ENCODE measurements at places on chromosomes 5 and 9.

DNA sequence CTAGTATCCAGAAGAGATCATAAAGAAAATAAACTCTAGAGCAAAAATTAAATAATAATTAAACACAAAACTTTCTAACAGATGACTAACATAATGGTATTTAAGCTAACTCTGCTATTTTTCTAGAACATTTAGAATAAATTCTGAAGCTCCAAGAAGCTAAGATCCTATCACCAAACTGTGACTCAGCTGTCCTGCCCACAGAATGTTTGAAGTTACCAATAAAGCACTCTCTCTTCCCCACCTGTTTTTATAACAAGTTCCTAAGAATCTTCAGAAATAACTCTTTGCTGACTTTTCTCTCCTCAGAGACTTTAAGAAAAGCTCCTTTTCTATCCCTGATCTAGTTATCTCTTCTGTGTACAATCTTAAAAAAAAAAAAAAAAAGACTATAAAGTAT, 6.0 kb upstream of the EFNA5 start:
- DNase-seq, result no peak

GRCh38 chr9:20320921-20321320, 301.4 kb downstream of the MLLT3 start:
- no peak for DNase-seq

DNA sequence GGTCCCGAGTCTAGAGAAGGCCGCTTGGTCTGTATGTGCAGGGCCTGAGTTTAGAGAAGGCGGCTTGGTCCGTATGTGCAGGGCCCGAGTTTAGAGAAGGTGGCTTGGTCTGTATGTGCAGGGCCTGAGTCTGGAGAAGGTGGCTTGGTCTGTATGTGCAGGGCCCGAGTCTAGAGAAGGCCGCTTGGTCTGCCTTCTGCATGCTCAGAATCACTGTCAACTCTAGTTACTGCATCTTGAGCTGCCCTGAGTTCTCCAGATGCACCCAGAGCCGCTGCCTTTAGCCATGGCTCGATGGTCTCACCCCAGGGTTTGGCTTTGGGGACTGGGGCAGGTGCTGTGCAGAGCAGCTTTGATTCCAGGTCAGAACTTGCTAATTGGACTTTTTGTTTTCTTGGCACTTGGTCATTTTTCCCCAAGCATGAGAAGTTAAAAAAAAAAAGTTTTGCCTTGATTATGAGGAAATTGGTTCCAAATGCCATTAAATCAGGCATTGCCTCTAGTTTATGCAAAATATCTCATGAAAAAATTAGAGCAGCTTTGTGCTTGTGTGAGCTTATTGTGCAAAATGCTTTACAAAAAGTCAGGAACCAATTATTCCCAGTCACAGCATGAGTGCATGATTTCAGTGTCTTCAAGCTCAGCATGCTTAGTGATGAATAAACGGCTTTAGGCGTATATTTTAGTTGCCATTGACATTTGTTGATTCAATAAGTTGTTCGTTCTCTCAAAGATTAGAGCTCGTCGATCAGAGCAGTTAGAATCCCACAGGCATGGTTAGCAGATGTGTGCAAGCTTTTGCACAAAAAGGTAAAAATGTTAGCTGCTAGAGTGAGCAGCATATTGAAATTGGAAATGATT, 25.4 kb upstream of the EXOC3 start:
- DNase-seq, result no peak

DNA sequence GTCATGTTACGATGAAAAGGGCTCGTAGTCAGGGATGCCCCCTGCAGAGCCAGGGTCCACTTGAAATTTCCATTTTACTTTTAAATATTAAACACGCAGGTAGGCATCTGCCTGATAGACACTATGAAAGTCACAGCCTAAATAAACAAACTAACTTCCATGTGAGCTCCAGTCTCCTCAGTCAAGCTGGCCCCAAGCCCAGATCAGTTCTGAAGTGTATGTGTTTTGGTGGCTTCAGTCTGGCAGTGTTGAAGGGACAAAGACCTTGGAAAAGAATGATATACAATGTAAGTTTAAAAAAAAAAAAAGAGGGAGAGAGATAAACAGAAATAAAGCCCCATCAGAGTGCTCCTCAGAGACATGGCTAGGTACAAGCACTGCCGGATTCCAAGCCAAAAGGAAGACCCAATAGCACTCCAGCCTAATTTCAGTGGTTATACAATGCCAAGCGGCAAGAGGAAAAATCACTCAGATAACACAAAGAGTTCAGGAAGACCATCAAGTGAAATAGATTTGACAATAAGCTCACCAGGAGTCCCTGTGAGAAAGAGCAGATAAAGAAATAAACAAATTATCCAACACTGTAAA, 181.0 kb downstream of the BNC2 start:
- DNase-seq, result no peak

DNA sequence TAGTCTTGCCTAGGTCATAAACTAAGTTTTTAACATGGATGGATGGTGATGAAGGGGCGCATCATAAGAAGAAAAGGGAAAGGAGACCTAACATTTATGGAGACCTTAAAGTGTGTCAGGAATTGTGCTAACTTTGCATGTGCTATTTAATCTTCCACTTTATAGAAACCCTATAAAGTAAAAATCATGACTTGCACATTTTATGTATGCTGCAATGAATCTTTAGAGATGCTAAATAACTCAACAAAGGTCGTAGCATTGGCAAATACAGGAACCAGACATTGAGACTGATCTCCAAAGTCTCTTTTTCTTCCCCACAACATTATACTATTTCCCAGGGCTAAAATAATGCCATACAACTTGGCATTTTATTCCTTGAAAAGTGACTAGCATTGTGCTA, 214.6 kb downstream of the SGCD start:
- no peak for DNase-seq

- no peak for DNase-seq
Observed at GRCh38 chr5:159550951-159551350, 220.7 kb upstream of the IL12B start.

- DNase-seq, result no peak
Observed at GRCh38 chr5:91787718-91788117, 404.6 kb upstream of the ARRDC3 start.

- no peak for DNase-seq
Observed at GRCh38 chr9:69018737-69019136, 4.8 kb upstream of the PRKACG start.

DNA sequence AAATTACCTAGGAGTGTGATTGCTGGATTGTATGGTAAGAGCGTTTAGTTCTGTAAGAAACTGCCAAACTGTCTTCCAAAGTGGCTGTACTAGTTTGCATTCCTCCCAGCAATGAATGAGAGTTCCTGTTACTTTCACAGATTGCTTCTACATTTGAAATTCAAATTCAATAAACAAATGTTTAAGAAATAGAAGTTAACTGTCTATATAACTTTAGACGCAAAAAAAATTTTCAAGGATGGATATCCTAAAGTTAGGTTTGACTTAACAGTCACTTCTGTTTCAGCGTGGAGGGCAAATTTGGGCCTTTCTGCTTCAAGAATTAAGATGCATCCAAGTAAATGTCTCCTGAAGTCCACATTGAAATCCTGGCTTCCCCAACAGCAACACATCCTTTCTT, 445.6 kb downstream of the TAF11L14 start:
- DNase-seq, result no peak
